ENCODE measurements at places on chromosomes 16 and 17.

DNA sequence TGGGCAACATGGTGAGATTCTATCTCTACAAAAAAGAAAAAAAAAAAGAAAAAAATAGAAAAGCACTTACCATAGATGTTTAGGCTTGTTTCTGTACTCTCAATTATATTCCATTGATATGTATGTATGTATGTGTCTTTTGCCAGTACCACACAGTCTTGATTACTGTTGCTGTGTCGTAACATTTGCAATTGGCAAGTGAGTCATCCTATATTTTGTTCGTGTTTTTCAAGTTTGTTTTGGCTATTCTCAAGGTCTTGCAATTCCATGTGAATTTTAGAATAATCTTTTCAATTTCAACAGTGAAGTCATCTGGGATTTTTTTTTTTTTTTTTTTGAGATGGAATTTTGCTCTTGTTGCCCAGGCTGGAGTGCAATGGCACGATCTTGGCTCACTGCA is 19.3 kb downstream of the SPECC1 start:
- DNase-seq: no peak

GRCh38 chr17:75636381-75637142 is 3.3 kb downstream of the SMIM5 start:
- DNase-seq: no peak

DNA sequence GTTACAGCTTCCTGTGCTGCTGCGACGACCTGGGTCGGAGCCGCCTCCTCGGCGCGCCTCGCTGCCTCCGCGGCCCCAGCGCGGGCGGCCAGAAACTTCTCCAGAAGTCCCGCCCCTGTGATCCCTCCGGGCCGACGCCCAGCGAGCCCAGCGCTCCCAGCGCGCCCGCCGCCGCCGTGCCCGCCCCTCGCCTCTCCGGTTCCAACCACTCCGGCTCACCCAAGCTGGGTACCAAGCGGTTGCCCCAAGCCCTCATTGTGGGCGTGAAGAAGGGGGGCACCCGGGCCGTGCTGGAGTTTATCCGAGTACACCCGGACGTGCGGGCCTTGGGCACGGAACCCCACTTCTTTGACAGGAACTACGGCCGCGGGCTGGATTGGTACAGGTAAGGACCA is 746 bp downstream of the HS3ST2 start:
- DNase-seq: no peak

DNA sequence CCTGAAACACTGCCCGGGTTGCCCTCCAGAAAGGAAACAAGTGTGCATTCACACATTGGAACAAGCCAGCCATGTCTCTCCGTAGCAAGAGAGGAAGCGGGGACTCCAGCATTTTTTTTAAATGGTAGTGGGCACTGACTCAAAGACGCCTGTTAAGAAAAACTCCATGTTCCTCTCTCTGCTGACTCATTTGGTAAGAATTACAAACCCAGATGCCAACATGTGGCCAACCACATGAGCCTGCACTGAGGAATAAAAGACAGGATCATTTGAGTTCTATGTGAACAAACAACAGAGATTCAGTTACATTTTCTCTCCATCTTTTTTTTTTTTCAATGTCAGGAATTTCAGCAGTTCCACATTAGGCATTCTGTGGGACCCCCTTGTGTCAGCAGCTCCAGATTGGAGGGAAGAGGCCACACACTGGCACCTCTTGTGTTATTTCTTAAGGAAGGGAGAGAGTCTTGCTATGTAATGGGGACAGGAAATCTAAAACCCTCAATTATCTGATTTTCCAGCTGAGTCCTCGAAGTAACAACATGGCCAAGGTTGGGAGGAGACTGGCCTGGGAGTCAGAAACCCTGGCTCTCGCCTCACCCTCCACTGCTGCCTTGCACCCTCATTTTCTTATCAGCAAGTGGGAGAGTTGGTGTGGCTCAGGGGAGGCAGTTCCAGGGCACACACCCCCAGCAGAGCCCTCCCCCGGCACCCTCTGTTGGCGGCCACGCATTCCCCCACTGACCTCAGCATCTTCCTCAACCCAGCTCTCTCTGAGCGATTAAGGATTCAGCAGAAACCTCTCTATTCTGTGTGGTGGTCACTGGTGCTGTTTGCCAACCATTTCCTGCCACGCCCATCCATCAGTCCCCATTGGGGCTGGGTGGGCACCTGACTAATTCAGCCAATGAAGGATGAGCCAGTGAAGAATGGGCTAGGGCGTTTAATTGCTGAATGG is 173.0 kb downstream of the FOXL1 start:
- DNase-seq: no peak

DNA sequence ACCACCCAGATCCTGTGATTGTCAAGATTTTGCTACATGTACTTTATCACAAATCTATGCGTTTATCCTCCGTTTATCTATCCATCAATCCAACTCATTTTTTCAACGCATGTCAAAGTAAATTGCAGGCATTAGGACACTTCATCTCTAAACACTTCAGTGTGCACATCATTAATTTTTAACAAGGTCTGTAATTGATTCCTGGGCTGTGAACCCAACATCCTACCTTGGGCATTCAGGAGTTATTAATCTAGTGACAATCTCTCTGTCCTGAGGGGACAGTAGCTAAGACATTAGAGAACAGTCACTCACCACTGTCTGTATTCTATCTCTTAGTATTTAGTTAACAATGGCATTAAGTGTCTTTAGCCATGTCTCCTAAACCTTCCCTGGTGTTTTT is 264.7 kb downstream of the SOX9 start:
- DNase-seq: no peak

DNA sequence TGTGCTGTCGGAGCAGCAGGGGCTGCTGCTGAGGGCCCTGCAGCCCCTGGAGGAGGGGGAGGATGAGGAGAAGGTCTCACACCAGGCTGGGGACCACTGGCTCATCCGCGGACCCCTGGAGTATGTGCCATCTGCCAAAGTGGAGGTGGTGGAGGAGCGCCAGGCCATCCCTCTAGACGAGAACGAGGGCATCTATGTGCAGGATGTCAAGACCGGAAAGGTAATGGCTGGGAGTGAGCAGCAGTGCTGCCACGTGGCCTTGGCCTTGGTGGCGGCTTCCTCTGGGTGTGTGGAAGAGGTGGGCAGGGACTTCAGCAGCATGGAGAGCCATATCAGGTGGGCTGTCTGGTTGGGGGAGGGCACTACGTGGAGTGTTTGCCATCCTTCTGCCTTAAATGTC is 20.0 kb downstream of the MVP start:
- no peak for DNase-seq

GRCh38 chr16:4179020-4179419 is 62.8 kb upstream of the ADCY9 start:
- no peak for DNase-seq

DNA sequence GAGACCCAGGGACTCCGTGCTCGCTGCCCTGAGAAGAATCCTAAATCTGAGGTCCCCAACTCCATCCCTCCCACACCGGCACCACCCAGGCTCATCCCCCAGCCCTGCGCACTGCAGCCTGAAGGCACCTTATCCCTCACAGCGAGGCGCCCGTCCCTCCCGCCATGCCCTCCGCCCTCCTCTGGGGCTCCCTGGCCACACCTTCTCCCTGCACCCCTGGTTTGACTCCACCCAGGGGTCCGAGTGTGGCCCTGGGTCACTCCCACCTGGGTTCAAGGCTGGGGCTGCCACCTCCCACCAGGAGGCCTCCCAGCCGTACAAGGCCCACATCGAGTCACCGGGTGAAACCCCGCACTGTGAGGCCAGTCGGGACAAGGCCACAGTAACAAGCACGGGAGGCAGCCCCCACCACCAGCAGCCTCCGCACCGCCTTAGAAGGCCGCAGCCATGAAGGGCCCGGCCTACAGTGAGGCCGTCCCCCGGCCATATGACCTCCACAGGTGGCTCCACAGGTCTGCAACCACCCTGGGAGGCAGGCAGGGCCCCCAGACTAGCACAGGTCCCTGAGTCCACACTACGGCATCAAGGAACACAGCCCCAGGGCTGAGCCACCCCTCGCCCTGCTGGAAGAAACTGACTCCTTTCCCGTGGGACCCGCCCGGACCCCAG is 8.3 kb downstream of the HAGH start:
- DNase-seq: no peak

- DNase-seq: no peak
These were observed 942.6 kb downstream of the KCNJ2 start for GRCh38 chr17:71111934-71112333.

GRCh38 chr16:25063865-25064264 is 47.7 kb upstream of the LCMT1 start:
- no peak for DNase-seq

DNA sequence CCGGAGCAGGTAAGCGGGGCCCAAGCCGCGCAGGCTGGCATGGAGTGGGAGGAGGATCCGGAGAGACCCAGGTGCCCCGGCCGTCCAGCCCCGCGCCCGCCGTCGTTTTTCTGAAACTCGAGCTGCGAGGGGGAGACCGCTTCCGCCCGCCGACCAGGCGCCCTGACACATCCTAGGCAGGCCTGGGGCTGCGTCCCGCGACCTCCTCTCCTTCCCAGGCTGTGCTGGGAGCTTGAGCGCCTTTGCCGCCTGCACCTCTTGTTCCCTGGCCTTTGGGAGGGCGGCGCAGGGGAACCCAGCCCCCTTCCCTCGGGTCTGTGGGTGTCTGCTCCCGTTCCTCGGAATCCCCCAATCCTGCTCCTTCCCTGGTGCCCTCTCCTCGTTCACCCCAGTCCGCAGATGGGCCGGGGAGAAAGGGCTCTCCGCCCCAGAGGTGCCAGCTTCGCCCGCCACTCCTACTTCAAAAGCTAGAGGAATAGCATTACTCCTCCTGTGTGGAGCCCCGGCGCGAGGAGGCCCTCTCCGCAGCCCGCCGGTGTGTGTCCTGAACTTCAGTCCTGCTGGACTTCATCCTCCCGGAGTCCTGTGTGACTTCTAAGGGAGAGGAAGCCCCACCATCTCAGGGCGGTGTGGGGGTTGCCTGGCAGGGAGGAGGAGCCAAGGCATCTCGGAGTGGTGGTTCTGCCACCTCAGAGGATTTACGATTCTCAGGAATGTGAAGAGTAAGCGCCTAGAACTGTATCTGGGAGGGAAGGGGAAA is 1.0 kb downstream of the NHERF1 start:
- no peak for DNase-seq

- peak; percentile 8 for DNase-seq
These were observed 59.4 kb downstream of the NUP93 start for GRCh38 chr16:56789360-56789759.

DNA sequence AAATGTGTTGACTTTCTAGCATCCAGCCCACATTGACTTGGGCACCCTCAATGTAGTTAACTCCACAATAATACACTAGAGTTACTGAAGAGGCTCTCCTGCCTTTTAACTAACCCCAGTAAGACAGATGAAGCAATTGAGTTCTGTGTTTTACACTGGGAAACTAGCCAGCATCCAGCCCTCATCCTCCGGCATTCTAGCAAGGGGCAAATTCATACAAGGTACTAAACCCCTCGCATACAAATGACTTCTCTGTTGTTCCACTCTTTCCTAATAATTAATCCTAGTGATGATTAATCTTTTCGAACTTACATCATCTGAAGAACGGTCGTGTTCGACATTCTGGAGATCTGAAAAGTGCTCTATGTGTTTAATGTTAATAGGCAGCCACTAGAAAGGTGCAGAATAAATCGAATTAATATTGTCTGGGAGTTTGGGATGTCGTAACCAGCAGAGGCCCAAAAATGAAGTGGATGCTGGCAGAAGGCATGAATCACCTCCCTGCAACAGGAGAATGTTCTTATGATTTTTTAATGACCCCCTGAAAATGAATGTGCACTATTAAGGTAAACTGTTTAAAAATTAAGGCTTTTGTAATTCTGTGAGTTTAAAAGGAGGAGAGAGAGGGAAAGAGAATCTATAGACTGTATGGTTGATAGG is 249.4 kb downstream of the SNX29 start:
- no peak for DNase-seq

- no peak for DNase-seq
These were observed 2.2 kb upstream of the EFTUD2 start for GRCh38 chr17:44901411-44901921.

DNA sequence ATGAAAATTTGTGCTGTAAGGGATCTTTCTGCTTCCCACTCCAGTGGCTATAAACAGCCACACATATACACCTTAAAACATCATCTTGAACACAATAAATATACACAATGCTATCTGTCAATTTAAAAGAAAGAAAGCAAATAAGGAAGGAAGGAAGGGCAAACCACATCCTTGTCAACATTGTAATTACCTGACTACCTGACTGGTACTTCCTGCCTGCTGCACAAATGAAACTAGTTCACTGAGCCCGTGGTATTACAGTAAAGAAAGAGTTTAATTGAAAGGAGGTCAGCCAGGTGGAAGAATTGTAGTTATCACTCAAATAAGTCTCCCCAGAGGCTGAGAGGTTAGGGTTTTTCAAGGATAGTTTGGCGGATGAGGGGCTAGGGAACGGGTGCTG is 344.4 kb upstream of the ASIC2 start:
- DNase-seq: no peak

- DNase-seq: no peak
These were observed 568 bp upstream of the TNK1 start for GRCh38 chr17:7380321-7380720.

DNA sequence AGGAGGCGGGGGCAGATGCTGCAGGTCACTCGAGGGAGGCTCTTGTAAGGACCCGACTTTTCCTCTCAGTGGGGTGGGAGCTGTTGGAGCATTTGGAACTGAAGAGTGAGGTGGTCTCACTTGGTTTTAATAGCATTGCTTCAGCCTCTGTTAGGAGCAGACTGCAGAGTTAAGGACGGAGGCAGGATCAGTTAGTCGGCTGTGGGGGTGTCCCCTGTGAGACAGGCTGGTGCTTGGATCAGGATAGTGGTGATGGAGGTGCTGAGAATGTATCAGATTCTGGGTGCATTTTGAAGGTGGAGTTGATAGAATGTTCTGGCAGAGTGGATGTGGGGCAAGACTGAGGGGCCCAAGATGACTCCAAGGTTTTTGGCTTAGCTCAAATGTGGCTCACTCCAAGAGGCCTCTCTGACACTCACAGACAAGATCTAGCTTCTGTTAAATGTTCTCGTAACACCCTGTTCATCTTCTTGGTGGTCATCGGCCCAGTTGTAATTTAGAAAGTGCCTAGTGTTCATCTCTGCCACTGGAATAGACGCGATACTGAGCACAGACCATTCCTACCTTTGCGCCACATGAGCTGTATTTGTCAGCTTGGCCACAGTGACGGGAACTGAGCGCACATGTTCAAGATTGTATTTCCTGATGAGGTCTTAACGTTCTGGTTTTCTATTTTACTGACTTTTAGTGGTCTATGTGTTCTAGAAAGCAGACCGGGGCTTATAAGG is 7.5 kb downstream of the LCMT1 start:
- DNase-seq: no peak
